ENCODE measurements at places on chromosomes 12 and 14.

- no peak for DNase-seq
These were observed 40.1 kb upstream of the PARP11 start for GRCh38 chr12:3913278-3913677.

GRCh38 chr14:38174711-38175110 lies 33.0 kb upstream of the SSTR1 start:
- no peak for DNase-seq

DNA sequence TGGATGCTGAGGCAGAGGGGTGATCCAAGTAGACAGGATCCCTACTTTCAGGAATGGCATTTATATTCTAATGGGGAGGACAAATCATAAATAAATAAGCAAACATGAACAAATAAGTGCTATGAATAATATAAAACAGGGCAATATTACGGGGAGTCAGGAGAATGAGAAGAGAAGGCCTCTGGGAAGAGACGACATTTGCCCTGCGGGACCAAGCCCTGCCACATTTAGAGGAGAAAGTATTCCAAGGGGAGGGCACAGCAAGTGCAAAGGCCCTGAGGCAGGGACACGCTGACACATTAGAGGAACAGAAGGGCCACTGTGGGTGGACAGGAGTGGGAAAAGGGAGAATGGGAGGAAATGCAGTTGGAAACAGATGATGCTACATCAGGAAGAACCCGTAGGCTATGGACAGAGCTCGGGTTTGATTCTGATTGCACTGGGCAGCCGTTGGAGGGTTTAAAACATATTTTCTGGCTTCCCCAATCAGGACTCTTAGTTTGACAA lies 1.3 kb downstream of the RNFT2 start:
- DNase-seq = no peak

- no peak for DNase-seq
These were observed 6.2 kb downstream of the TNFAIP2 start for GRCh38 chr14:103129301-103130016.

DNA sequence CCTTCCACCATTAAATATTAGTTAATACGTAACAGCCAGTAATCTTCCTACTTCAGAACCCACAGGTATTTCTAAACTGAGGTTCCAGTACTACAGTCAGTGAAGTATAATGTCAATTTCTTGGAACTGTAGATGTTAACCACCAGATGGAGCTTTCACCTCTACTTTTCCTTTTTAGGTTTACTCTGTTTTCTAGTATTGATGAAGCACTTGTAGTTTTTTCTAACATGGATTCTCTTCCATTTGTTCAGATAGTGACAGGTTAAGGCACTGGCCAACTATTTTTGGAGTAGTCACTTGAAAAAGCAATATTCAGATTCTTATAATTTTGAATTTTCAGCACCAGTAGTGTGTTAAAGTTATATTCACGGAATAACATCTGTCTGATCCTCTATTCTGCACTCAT lies 4.6 kb upstream of the SEC23A start:
- DNase-seq = no peak

GRCh38 chr14:92121207-92121669 lies 268 bp downstream of the NDUFB1 start:
- DNase-seq = no peak

DNA sequence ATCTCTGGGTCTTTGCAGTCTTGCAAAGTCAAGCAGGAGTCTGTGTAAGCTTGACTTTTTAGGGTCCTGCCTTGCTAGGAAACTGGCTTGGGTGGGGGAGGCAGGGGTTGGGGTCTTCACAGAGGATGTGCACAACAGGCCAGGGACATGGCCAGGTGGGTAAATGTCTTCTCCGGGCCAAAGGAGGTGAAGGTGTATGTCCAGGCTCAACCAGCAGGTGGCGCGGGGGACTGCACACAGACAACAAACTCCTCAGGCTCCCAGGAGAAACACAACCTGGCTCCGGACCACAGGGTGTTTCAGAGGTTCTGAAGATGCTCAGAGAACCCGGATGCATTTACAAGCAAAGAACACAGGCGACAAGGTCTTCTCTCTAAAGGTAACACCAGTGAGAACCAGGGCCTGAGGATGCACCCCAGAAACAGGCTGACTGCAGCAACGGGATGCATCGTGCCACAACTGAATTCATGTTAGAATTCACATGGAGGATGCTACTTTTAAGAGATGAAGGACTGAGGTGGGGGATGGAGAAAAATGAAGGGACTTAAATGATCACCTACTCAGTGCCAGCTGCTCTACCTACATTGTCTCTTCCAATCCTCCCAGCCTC lies 56.0 kb downstream of the PLEKHG3 start:
- no peak for DNase-seq

DNA sequence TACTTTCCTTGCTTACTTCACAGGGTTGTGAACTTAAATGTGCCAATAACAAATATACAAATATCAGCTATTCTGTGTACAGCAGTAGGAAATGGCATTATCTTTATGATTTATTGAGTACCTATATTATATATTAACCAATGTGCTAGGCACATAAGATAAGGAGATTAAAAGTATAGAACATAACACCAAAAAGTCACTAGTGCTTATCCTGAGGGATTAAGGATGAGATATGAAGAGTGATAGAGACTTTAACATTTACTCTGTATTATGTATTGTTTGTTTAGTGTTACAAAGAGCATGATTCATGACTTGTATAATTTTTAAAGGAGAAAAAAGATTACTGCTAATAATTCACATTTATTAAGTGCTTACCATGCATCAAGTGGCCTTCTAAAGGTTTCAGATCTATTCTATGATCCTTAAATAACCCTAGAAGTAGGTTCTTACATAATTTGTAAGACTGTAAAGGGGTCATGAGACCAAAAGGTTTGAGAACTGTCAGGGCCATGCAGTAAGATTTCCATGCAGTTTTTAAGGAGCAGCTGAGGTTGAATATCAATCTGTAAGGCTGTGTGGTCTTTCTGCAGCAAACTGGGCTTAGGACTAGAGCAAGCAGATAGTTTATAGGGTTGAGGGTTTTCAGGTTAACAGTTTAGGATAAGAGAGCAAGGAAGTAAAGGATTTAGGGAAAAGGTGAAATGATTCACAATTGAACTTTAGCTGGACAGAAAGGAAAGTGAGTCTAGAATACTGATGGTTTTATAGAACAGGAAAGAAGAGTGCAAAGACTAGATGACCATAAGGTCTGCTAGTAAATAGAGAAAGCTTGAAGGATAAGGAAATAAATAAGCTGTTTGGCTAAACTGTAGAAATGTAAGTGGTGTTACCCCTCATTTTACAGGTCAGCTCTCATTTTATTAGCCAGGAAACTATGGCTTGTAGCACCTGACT lies 7.0 kb downstream of the PYROXD1 start:
- DNase-seq = no peak

GRCh38 chr14:65339866-65340265 lies 72.7 kb upstream of the FUT8 start:
- no peak for DNase-seq

DNA sequence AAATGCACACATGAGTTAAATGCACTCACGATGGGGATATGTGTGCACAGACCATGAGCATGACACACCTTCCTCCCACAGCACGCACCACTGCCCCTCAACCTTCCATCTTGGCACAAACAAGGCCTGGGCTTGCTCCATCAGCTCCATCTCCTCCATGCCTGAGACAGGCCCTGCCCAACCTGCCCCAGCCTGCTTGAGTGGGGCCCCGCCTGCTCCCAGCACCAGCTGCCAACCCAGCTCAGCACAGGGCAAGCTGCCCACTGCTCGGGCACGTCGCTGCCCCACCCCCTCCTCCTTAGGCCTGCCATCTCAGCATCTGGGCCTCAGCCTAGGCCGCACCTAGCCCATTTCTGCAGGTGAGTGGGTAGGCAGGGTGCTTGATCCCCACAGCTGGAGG lies 27.6 kb upstream of the KRT78 start:
- no peak for DNase-seq

GRCh38 chr12:58046271-58046670 lies 104.9 kb downstream of the ATP23 start:
- no peak for DNase-seq

DNA sequence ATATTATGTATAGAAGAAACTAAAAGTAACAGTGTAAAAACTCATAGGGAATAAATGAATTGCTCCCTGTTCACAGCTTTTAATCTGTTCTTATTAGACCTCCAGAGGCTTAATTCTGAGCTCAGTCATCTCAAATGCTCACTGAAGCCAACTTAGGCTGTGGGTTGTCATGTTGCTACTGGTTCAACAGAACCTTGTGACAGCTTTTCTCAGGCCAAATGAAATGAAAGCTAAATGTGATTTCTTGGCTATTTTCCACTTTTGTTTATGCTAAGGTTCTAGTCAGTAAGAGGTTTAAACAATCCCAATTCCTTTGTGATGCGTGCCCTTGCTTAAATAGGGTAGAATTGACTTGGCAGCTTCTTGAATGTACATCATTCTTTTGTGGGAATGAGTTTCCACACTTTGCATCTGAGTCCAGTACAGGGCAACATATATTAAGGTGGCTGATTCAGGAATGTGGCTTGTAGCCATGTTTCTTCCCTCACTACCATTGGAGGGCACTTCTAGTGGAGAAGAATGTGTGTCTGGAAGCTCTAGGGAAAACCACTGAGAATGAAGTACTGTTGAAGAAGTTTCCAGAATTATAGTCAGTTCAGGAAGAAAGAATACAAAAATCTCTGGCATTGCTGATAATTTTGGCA lies 156.4 kb downstream of the NEDD1 start:
- no peak for DNase-seq

GRCh38 chr14:37143475-37143874 lies 28.9 kb downstream of the SLC25A21 start:
- DNase-seq = no peak

- DNase-seq = no peak
These were observed 317.7 kb downstream of the BMP4 start for GRCh38 chr14:53638966-53639365.

DNA sequence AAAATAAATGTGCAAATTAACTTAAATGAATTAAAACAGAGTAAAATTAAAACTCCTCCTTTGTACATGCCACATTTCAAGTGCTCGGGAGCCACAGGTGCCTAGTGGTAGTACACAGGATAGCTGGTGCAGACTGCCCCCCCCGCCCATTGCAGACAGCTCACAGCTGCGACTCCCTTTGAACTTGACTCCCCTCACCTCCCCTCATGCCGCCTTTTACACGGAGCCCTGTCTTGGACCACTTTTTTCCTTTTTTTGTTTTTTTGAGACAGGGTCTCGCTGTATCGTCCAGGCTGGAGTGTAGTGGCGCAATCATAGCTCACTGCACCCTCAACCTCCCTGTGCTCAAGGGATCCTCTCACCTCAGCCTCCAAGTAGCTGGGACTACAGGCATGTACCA lies 11.5 kb downstream of the SETD1B start:
- no peak for DNase-seq

GRCh38 chr12:40225337-40225983 lies 663 bp downstream of the LRRK2 start:
- no peak for DNase-seq

- no peak for DNase-seq
These were observed 27.5 kb upstream of the DCN start for GRCh38 chr12:91210144-91210543.

DNA sequence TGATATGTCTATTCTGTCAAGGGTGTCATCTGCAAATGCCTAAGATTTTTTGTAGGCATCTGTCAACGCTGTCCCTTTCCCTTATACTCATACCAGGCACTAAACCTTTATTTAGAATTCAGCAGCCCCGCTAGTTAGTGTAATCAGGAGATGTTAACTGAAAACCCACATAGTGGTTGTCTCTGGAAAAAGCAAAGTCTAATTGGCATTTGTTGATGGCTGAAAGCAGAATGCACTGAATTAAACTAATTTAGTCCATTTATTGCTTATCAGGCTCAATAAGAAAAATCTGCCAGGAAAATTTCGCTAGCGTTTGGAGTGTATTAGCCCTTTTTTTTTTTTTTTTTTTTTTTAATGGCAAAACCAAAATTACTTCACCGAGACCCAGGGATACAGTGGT lies 34.5 kb downstream of the TDP1 start:
- DNase-seq = no peak

- DNase-seq = no peak
These were observed 12.9 kb downstream of the ELK3 start for GRCh38 chr12:96206936-96207662.

- no peak for DNase-seq
These were observed 205.6 kb downstream of the BCL11B start for GRCh38 chr14:99066378-99066777.

DNA sequence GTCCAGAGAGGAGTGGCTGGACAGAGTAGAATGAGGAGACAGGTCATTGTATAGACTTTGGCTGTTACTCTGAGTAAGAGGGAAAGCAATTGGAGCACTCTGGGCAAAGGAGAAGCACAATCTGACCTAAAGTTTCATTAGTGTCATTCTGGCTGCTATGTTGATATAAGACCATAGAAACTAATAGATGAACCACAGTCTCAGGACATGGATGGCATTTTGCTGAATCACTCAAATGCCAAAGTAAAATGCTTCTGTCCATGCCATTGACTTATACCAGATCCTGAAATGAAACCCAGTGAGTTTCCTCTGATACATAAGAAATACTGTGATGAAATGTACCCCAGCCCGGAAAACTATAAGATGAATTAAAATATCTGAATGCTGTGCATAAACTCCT lies 65.8 kb upstream of the COCH start:
- DNase-seq = no peak

GRCh38 chr12:16094437-16094836 lies 183.0 kb downstream of the SLC15A5 start:
- no peak for DNase-seq

GRCh38 chr14:83520837-83521236 lies 1987.2 kb upstream of the SEL1L start:
- no peak for DNase-seq

DNA sequence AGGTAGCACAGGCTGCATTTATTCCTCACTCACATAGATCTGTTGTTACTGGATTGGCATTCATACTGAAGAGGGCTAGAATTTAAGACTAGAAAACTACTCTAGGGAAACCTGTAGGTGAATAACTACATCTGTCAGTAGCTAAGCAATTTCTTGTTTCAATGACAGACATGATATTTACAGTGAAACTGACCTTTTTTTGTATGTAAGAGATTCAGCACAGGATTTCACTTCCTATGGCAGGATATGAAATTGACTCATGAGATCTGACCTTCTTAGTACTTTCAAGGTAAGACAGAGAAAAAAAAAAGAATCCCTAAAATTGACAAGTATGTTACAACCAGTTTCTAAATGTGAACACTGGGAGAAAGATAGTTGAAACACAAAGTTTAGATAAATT lies 189.8 kb upstream of the SLC16A7 start:
- no peak for DNase-seq

DNA sequence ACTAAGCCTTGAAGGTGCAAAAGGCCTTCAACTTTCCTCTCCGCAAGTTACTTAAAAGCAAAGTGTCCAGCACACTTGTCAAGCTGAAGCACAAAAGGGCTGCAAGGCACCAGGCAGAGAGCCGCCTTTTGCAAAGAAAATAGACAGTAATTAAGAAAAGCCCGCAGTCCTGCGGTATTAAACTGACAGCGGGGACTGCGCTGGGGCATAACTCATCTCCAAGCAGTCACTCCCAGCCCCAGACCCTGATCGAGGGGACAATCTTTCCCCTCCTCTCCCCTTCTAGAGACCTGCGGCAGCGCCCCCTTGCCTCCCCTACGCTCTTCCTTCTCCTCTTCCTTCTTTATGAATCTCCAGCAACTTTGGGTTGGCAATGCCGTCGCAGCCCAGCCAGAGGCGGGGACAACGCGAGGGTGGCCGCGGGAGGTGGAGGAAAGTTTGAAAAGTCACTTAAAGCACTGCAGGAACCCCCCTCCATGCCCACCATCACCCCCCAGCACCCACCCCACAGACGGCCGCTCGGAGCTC lies 200.9 kb upstream of the CAND1 start:
- no peak for DNase-seq

- no peak for DNase-seq
These were observed 134.0 kb downstream of the SRGAP1 start for GRCh38 chr12:63978519-63978918.

Data from NCI-H2081 treated with DMSO at 0.1 percent for 48 hours (cell line).